Right lobe of liver (tissue), 6 donors: ENCODE measurements at places on chromosomes 7 and 10. TPM values are rescaled to one million over a fixed set of nuclear protein-coding genes. Genes with fewer than 3 reads are reported as not detected.

The EGFR gene
- total RNA-seq = 94.2 TPM

The EPHB6 gene
- total RNA-seq = 2.3 TPM

GRCh38 chr10:111650088-111650487 is 533.5 kb downstream of the GPAM start:
- DNase-seq = no peak

DNA sequence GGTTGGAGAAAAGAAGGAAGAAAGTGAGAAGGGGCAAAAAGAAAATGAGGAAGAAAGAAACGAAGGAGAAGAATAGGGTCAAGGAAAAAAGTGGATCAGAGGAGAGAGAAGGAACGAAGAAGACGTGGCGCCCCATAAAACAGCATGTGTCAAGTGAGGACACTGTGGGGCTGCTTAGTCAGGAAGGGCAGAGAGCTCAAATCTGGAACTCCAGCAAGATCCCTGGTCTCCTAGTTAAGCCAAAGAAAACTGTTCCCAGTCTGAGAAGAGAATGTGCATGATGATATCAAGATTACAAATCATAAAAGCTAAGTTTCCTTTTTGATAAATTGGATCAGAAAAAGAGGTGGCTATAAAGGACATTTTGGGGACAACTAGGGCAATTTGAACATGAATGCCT is 33.0 kb downstream of the CREB3L2 start:
- no peak for DNase-seq

GRCh38 chr10:12056748-12057147 is 12.0 kb upstream of the DHTKD1 start:
- no peak for DNase-seq

DNA sequence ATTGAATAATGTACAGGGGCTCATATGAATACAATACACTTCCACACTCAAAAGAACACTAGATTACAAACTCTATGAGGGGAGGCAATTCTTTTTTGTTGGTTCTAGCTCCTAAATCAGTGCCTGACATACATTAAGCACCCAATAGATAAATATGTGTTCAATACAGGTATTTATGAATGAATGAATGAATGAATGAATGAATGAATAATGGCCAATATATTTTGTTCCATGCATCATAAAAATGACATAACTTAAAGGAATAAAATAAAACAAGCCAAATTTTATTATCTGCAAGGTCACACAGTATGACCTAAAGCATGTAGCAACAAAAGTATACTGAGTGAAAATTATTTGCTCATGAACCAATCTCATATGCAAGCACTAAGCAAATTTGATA is 168.9 kb downstream of the CACNA2D1 start:
- no peak for DNase-seq

DNA sequence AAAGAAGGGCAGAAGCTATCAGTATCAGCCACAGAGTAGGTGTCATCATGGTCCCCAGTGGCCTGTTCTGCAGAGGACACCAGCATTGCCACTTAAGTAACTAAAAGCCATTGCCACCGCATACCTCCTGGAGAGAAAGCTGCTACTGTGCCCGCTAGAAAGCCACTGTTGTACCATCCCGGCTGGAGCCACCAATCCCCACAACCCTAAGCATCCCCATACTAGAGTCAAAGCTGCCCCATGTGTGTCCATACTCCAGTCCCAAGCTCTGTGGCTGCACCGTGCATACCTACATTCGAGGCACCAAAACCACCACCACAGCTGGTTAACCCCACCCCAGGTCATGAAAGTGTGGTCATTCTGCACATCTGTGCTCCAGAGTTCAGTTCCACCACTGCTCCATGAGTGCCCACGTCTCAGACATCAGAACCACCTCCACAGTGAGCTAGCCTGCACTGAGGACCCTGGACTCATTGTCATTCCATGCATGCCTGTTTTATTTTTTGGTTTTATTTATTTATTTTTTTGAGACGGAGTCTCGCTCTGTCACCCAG is 9.5 kb upstream of the SEPTIN14 start:
- DNase-seq = no peak

GRCh38 chr7:24401628-24402593 is 117.9 kb downstream of the NPY start:
- DNase-seq = no peak

DNA sequence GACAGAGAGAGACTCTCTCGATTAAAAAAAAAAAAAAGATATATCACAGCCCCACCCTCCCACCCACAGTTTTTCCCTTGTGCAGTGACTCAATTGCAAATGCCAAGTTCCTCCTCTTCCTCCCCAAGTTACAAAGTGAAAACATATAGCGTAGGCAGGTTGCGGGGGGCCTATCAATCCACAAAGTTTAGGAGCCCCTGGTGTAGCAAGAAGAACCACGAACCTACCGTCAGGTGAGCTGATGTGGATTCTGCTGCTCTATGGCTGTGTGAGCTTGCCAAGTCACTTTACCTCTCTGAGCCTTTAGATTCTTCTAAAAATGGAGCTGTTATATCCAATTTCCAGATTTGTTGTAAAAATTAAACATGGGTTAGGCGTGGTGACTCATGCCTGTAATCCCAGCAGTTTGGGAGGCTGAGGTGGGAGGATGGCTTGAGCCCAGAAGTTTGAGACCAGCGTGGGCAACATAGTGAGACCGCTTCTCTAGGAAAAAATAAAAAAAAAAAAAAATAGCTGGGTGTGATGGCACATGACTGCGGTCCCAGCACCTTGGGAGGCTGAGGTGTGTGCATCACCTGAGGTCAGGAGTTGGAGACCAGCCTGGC is 8.2 kb upstream of the RHBDD2 start:
- DNase-seq = no peak

- DNase-seq = no peak
Observed at GRCh38 chr10:22263106-22263505, 45.3 kb upstream of the EBLN1 start.

- DNase-seq = no peak
Observed at GRCh38 chr10:125190414-125190813, 30.1 kb upstream of the CTBP2 start.

GRCh38 chr10:95096143-95096542 is 26.8 kb upstream of the CYP2C8 start:
- no peak for DNase-seq
